ENCODE measurements at places on chromosomes 7 and 10.
A peak's percentile ranks its signal among the peaks of the same experiment; 100 is the strongest.

GRCh38 chr10:67119651-67120050 lies 193.8 kb downstream of the LRRTM3 start:
- no peak for DNase-seq

GRCh38 chr7:157850481-157851444 lies 514.0 kb downstream of the DNAJB6 start:
- no peak for DNase-seq

GRCh38 chr7:130990178-130990832 lies 256.3 kb upstream of the KLF14 start:
- no peak for DNase-seq

DNA sequence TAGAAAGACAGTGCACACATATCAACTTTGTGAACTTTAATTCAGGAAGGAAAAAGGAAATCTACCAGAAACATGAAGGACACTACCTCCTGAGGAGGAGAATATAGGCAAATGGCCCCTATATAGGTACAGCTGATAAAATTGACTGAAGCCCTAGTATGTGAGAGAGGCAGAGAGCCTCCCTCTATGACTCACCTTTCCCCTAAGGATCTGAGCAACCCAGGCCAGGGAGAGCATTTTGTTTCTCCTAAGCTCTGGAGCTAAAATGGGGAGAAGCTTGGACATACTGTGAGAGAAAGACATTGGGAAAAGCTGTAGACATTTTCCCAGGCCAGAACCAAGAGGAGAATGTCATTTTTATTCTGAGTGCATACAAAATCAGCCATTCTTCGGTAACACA lies 303.5 kb downstream of the AHR start:
- DNase-seq: no peak

DNA sequence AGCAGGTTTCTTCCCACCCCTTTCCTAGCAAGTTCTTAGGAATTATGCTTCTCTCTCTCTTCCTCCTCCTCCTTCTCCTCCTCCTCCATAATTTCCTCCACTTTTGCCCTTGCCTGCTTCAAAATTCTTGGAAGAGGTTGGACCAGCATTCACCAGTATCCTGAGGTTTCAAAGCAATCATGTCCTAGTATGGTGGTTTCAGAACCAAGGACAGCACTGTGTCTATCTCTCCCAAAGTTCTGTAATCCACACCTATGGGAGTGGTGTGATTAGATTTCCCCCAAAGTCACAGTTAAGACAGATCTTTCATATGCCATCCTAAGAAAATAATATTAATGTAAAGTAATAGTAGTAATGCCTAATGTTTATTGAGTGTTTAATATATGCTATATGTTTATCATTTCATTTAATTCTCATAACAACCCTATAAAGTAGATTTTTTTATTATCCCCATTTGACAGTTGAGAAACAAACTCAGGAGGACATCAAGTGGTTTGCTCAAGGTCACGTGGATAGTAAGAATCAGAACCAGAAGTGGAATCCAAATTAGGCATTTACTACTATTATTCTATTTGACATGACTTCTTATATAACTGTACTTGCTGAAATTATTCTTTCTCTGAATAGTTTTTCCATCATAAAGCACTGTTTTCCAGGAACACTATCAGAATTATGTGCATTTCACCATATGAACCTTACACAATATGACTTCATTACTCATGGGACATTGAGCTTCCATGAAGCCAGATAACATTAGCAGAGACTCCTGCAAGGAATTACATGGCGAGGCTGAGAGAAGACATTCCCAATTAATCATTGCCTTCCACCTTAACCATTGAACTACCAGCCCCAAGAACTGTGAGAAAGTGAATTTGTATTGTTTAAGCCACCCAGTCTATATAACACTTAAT lies 91.4 kb downstream of the IPMK start:
- DNase-seq: peak; percentile 57

GRCh38 chr7:99105756-99106155 lies 38.2 kb downstream of the SMURF1 start:
- DNase-seq: no peak

DNA sequence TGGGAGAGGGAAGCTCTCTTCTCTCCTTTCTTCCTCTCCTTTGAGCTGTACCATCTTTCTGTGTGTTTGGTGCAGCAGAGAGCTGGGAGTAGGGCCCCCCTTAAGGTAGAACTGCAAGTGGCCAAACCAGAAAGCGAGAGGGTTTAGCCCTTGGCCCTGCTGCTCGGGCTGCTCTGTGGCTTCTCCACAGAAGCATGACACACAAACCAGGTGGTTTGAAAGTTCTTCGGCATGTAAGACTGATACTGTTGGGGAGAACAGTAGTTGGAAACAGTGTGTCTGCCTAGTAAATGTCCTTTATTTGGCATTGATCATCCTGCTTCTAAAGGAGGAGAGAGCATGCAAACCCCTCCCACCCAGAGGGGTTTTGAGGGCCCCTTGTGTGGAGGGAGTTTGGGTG lies 277.8 kb downstream of the CELF2 start:
- no peak for DNase-seq

DNA sequence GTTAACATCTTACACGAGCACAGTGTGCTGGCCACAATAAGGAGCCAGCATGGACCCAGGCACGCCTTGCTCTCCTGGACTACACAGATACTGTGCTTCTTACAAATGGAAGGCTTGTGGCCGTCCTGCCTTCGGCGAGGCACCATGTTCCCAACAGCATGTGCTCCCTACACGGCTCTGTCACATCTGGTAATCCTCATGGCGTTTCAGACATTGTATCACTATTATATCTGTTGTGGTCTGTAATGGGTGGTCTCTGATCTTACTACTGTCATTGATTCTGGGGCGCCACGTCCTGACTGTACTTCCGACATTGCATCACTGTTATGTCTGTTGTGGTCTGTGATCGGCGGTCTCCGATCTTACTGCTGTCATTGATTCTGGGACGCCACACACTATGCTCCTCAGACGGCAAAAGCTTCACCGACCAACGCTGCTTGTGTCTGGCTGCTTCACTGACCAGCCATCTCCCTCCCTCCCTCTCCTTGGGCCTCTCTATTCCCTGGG lies 195.4 kb downstream of the MAD1L1 start:
- DNase-seq: no peak

DNA sequence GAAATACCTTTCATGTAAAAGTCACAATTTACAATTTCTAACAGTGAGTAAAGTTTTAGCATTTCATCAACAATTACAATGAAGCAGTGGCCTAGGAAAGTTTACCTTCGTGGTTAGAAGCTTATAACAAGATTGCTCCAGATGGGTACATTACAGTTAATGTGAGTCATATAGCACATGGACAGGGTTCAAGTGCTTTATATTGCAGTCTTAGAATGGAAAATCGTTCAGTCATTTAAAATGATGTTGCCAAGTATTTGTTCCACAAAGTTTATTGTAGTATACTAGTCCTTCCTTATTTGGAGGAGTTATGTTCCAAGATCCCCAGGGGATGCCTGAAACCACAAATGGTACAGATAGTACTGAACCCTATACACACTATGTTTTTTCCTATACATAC lies 174.6 kb upstream of the TARP start:
- peak; percentile 50 for DNase-seq

DNA sequence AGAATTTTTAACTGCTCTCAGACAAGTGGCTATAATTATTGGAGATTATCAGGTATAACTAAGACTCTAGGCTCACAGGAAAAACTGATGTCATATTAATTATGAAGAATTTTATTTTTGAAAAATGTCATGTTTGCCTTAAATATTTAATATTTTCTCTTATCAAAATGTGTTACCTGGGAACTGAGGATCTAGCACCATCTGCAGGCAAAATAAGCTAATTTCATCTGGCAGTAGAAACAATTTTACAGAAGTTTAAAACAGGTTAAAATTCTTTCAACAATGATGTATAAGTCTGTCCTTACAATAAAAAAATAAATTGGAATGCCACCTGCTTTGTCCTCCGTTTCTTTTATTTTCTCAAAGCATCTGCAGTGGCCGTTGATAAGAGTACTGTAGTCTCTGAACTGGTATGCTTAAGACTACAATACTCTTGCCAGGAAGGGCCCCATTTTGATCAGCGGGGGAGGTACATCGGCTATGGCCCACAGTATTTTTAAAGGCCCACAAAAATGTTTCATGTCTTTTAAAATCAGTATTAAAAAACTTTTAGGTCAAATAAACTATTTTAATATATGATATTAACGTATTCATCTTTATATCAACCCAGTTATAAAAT lies 81.3 kb downstream of the VWDE start:
- peak; percentile 41 for DNase-seq

DNA sequence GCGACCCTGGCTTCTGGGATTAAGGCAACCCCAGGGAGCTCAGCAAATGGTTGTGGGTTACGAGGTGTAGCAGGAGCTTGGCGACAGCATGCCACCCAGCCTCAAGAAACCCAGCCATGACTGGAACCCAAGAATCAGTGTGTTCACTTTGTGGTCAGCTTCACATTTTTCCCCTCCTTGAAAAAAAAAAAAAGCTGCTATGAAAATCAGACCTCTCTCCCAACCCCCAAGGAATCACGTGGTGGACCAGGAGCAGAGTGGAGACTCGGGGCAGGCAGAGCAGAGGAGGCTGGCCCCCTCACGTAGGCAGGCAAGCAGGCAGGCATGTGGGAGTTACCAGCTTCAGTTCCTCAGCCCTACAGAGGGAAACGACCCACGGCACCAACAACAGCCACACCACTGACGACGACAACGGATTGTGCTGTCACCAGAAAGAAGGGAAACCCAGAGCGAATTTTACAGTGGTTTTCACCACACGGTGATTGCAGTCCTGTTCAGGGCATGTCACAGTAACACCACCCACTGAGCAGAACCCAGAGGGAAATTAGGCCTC lies 203.4 kb downstream of the SLC25A13 start:
- peak; percentile 78 for DNase-seq

- DNase-seq: no peak
These were observed 55.8 kb upstream of the EXOC4 start for GRCh38 chr7:133196856-133197612.

GRCh38 chr10:110664483-110665420 lies 20.6 kb downstream of the RBM20 start:
- peak; percentile 90 for DNase-seq
